AG10803 (cell line): ENCODE measurements at places on chromosomes 3 and 15.

DNA sequence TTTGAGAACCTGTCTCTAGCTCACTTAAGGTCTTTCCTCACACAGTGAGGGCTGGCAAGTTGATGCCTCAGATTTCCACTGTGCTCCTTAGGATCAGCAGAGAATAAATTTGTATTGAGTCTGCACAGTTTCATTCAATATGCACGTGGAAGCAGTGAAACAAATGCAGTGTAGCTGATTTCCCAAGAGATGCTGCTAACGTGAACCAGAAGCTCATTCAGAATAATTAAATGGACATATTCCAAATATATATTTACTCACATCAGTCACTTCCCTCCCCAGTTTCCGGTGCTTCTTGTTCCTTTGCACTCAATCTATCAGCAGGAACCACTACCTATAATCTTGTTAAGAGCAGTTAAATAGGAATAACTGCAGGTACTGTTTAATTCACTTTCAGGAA is 86.1 kb downstream of the UNC13C start:
- DNase-seq: no peak

DNA sequence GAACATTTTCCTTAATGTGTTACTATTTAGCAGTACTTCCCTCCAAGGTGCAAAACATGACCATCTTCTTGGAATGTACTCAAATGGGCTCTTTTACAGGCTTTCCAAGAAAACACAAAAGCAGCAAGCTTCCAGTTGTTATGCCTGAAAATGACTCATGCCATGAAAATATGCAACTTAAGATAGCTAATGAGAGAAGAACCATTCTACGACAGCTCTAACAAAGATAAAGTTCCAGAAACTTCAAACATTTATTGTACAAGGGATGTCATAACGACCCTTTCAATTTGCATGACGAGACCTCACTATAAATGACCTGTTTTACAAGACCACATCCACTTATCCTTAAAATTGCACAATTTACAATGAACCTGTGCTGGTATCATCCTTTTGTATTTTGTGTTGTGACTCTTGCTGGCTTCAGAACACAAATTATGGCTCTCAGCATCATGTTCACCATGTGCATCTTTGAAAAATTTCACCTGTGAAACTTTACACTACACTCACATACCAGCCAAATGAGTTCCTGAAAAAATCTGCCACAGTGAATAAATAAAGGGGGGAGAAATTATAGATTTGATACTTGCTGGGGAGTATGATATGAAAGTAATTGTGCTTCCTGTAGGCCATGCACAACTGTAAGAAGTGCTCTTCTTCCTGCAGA is 433.7 kb downstream of the MAGI1 start:
- peak; percentile 89 for DNase-seq

- no peak for DNase-seq
Observed at GRCh38 chr3:71380096-71380495, 203.4 kb downstream of the FOXP1 start.

DNA sequence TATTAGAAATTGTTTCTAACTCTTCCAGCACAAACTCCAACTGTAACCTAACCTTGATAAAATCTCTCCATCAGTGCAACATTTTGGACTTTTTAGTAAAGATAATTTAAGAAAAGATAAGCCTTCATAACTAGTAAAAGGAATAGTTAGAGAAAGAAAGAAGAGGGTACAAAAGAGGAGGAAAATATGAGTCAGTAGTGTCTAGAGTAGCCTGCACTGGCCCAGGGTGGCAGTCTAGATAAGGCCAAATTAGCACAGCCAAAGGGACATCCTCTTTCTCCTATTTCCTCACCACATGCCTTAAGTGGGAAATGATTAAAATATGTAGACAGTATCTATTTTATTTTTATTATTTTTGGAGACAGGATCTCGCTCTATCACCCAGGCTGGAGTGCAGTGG is 3.7 kb downstream of the PROS1 start:
- no peak for DNase-seq

DNA sequence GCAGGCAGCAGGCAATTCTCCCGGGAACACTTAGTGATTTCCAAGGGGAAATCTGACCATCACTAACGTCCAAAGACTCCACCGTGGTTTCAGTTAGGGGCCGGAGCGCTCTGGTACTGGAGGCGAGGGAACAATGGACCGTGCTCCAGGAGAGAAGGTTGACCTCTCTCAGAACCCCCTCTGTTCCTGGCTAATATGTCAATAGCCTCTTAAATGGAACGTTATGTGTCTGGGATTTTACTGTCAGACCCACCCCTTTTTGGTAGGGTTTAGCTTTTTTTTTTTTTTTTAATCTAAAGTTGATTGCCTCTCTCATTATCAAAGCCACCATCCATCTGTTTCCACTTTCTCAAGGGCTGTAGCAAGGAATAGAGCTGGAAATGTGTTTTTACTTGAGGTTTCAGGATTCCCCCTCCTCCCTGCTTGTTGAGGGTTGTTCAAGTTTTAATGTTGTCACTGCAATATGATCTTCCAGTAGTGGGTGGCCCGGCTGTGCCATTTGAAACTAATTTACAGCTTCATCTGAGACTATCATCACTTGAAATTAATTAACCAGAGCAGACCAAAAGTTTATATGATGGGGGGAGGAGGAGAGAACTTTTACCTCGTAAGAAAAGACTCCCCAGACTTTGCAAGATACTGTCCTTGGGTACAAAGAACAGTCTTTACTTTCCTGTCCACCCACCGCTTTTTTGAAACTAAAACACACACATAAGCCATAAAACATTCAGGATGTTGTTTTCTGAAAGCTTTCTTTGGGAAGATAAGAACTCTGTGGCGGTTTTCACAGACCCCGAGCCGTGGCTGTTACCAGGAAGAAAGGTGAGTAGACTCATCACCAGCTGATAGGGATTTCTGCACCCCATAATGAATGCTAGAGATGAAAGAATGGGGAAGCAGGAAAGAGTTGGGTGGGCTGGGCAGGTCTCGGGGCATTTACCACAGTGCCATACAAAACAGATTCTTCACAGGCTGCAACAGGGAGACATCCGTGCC is 187.8 kb downstream of the UACA start:
- DNase-seq: peak; percentile 64

GRCh38 chr3:4963669-4964570 is 15.3 kb upstream of the BHLHE40 start:
- no peak for DNase-seq

GRCh38 chr3:10228248-10228950 is 19.9 kb upstream of the TATDN2 start:
- no peak for DNase-seq

- no peak for DNase-seq
Observed at GRCh38 chr3:182092662-182093262, 381.0 kb downstream of the SOX2 start.

- DNase-seq: peak; percentile 61
Observed at GRCh38 chr3:62622553-62623174, 249.3 kb upstream of the FEZF2 start.

DNA sequence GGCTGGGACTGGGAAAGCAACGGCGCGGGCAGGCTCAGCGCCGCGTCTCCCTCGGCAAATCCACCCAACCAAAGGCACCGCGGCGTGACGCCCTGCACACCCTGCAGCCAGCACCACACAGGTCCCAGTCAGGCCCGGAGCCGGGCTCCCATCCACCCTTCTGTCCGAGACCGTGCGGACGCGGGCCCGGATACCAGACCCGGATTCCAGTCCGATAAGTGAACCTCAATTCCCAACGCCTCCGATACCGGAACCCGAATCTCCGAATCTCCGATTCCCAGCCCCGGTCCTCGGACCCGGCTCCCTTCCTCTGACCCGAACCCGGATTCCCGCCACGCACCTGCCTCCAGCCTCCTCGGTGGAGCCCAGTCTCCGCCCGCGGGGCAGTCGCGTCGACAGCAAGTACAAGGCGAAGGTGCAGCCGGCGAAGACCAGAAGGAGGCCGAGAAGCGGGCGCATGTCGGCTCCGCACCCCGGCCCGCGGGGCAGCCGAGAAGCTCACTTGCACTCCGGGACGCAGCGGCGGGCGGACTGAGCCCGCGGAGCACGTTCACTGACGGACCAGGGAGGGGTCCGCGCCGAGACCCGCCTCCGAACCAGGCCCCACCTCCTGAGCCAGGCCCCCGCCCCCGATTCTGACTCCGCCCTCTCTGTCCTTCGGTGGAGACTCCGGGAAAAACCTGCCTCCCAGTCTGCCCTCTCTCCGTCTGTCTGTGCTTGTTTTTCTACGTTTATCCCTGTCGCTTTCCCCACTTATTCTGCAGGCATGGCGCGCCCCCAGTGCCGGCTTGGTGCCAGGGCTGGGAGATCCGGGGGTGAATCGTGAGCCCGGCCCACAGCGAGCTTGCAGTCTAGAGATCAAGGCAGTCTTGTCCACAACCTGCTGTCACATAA is at the start of gene TMEM41A:
TMEM41A (minus strand) TSS at position 533 of the 894 bp plus-strand sequence; CDS start at position 459, 74 bp downstream.
- DNase-seq: peak; percentile 88

DNA sequence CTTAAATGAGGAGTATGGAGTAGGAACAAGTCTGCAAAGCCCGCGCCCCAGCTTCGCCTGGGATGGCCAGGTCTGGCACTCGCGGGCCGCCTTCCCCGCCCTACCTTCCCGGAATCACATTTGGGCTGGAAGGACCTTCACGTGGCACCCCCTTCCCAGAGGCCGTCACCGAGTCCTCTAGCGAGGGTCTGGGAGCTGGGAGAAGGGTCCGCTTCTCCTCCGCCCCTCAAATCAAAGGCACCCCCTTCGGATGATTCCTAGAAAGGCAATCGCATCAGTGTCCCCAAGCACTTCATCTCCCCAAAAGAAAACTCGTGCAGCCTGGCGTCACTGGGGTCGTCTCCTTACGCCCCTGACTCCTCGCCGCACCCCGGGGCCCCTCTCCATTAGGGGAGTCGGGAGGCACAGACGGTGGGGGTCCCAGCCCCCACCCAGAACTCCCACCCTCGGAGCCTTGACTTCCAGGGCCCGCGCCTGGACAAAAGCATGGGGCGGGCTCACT is 380 bp downstream of the MYLK start:
- DNase-seq: peak; percentile 16

GRCh38 chr3:29746163-29746760 is 465.4 kb downstream of the RBMS3 start:
- DNase-seq: no peak

GRCh38 chr15:89822026-89822425 is 7.4 kb upstream of the ANPEP start:
- DNase-seq: peak; percentile 51

DNA sequence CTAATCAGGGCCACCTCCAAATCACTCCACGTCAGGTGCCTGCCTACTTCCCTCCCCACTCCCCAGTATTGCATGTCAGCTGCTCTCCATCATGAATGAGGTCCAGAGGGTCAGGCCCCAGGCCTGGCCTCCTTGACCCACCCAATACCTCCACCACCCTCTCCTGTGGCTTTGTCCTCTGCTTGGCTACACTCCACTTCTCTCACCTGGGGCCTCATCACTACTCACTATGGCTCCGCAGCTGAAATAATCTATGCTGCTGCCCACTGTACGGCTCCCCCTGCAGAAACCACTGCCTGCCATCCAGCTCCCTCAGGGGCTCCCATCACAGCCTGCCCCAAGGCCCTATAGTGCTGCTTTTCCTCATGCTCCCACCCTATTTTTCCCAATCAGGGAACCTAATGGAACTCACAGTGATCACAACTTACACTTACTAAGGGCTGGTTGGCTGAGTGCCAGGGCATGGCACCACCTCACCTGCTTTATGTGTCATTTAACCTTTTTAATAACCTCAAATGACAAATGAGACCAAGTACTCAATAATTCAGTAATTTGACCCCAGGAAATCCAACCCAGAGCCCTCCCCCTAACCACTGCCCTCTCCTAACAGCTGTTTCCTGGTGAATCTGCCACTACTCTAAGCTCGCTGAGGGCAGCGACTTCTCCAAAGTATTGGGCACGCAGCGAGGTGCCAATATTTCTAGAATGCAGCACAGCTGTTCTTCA is 2.3 kb downstream of the GORASP1 start:
- no peak for DNase-seq

GRCh38 chr3:49673121-49673714 is 933 bp upstream of the APEH start:
- no peak for DNase-seq

DNA sequence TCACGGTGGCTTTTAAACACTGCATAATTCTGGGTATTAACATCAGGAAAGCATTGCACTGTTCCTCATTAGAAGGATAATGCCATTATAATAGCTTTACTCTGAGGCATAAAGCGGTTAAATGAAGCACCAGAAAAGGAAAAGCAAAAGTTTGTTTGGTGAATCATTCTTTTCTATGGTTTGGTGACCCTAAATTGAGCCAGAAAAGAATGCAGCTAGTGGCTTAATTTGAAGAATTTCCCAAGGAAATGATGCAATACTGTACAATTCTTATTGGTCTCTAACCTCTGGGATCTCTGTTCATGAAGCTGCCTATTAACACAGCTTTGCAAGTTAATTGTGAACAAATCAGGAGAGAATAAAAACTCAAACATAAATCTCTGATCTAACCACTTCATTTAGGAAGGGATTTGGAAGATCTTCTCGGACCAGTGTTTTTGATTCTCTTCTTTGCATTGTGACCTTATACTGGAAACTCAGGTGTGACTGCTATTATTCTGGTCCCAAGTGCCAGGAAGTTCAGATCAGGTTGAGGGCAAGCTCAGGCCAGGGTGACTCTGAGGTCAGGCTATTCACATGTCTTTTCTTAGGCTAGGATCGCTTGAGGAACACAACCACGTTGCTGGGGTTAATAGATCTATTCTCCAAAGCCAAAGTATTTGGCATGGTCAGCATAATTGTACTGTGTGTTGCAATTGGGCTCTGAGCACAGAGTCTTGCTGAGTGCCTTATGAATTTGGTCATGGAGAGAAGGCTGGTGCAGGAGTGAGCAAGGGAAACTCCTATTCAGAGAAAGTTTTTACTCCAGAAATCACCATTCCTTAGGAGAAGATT is 11.3 kb upstream of the DLG1 start:
- DNase-seq: peak; percentile 97

DNA sequence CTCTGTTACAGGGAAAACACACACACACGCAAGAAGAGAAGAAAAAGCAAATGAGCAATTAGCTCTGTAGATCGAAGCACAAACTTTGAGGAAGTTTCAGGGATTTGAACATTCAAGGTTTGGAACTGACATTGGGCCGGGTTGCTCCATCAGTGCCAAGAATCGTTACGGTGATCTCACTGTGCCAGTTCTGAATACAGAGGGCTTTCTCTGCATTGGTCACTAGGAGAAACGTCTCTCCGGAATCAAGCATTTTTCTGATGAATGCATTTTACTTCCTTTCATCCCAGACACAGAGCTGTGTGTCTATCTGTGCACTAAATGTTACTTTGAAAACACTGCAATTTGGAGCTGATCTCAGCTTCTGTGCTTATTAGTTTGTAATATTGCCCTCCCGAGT is 11.2 kb downstream of the HRH1 start:
- no peak for DNase-seq

DNA sequence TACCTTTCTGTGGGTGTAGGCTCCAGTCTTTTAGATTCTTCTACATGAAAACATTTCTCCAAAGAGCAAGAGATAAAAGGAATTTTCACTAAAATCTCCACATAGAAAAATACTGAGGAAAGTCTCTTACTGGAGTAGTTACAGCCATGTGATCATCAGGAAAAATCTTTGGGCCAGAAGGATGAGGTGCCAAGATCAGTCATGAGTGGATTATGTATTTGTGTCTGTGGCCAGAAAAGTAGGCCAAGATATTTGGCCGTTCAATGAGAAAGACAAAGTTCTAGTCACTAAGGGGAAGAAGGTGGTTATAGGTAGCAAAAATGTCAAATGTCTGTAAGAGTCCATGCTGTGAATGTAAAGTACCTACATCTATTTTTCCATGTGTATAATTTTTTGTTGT is 339.3 kb downstream of the NSUN3 start:
- DNase-seq: no peak
